ENCODE measurements at places on chromosomes 2 and 18.

DNA sequence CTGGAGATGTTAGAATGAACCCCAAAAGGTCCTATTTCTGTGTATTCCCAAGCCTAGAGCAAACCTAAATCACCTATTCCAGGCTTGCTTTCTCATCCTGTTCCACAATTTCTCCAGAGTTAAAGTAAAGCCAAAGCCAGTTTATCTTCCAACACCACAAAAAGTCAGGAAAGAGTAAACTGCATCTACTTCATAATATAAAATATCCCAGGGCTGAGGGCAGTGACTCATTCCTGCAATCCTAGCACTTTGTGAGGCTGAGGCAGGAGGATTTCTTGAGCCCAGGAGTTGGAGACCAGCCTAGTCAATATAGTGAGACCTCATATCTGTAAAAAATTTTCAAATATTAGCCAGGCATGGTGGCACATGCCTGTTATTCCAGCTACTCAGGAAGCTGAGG lies 241.4 kb downstream of the CDH20 start:
- no peak for DNase-seq

DNA sequence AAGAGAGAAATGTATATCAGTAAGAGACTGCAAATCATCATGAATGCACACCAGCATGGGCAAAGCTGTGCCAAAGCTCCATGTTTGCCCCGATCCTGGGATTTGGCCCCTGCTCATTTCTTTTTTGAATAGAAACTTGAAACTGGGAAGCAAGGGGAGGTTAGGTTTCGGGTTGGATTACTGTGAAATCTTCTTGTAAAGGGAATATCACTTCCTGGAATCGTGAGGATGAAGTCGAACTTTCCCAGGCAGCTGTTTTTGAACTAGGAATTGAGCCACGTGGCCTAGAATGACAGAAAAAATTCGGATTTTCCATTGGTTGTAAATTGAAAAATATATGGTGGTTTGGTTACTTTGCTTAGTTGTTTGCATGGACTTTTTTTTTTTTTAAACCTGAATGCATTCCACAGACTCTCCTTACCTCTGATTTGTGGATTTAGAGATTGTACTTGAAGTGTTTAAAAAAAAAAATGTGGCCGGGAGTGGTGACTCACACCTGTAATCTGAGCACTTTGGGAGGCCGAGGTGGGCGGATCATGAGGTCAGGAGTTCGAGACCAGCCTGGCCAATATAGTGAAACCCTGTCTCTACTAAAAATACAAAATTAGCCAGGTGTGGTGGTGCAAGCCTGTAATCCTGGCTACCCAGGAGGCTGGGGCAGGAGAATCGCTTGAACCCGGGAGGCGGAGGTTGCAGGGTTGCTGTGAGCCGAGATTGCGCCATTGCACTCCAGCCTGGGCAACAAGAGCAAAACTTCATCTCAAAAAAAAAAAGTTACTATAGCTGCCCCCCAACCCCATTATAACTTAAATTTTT lies 32.1 kb downstream of the GRHL1 start:
- no peak for DNase-seq

- no peak for DNase-seq
These were observed 50.3 kb upstream of the GAREM2 start for GRCh38 chr2:26122630-26123029.

DNA sequence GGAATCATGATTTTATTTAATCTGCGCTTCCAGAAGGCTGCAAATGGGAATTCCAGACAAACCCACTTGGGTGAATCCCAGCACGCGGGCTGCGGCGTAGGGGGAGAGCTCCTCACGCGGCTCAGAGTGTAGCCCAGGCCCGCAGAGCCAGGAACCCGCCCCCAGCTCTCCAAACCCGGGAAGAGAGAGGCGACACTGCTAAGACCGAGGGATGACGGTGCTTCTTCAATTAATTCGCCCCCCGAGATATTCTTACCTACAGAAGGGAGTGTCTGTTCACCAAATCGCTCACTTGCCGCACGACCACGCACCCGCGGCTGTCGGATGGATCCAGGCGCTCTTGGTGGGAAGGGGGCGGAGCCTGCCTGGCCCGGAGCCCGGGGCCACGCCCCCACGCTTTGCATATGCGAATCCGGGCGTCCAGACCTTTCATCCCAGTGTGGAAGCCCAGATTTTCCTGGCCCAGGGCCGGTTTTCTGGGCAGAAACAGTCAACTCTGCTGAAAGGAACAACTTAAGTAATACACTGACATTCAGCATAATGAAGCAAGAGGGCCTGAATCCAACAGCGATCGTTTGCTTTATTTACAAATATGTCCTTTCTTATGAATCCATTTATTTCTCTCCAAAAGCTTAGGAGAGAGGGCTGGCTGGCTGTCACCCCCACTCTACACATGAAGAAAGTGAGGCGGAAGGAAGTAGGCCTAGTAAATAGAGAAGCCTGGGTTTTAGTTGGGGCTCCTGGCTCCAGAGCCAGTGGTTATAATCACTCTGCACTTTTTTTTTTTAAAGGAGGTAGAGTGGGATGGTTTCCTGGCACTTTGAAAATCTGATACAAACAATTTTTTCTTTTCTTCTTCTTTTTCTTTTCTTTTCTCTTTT lies at the start of gene SLC19A3:
SLC19A3 (minus strand) TSS at position 342 of the 881 bp plus-strand sequence. CDS start 15,710 bp downstream, outside the sequence.
- DNase-seq: no peak

GRCh38 chr2:231565887-231566594 lies 26.6 kb upstream of the TEX44 start:
- no peak for DNase-seq

DNA sequence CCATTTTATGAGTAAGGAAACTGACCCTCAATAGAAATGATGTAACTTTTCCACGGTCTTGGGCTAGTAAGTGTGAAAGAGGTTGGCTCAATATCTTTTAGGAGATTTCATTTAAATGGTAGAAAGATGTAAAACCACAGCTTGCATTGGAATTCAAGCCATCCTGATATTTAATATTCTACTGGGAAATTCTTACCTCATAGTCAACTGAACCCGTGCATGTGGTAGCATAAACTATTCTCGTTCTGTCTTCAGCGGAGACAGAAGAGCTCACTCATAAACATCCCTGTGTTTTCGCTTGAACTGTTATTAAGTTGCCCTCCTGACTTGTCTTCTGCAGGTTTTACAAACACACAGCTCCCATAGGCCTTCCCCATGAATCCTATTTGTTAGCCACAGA lies 8.5 kb upstream of the SPATS2L start:
- DNase-seq: no peak

DNA sequence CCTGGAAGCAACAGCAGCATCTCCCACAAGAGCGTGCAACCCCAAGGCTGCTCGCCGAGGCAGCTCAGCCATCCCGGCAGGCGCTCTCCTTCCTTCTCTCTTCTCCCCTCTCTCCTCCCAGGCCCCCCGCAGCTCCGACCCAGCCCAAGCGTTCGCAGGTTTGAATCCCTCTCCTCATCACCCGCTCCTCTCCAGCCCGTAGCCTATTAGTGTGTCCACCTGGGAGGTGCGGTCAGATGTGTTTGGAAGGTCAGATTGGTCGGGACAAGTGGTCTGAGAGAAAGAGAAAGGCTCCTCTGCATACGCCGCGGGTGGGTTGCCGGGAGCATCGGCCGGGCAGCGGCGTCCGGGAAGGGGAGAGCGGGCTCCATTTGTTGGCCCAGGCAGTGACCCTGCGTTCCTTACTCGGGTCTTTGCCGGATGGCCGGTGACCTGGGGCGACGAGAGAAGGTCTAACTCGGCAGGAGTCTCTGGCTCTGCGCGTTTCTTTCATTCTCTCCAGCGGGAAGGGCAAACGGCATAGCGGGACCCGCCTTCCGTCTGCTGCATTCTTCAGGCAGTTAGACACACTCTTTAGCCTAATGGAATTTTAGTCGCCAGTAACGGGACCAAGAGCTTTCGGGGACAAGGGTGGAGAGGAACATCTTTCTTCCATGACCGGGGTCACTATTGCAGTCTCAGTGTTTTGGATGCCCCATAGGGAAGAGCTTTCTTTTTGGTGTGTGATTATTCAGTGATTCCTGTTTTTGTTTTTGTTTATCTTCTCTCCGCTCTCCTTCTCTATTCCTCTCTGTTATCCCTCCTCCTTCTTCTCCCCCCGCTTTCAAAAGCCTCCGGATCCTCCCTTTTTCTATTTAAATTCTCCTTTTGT lies 1.1 kb upstream of the TMEFF2 start:
- no peak for DNase-seq

- DNase-seq: no peak
These were observed 143.2 kb downstream of the MTCL1 start for GRCh38 chr18:8848541-8848940.

GRCh38 chr18:6547476-6547875 lies 132.8 kb upstream of the L3MBTL4 start:
- DNase-seq: no peak

GRCh38 chr2:231664727-231665126 lies 43.6 kb upstream of the PTMA start:
- peak; percentile 30 for DNase-seq

DNA sequence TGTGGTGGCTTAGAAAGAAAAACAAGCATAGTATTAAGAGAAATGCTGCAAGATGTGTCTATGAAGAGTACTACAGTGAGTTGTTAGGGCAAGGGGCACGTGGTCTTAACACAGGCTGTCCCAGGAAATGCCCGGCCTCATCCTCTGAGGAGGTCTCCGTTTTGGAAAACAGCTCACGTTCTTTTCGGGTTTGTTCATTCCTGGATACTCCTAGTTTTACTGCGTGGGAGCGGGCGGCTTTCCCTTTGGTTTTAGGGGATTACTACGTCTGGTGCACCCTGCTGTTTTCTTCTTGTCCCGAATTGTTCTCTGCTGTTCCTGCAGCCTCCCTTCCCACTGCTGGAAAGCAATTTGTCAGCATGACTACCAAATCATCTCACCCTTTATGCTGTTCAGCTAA lies 55.5 kb upstream of the RAB6D start:
- no peak for DNase-seq

DNA sequence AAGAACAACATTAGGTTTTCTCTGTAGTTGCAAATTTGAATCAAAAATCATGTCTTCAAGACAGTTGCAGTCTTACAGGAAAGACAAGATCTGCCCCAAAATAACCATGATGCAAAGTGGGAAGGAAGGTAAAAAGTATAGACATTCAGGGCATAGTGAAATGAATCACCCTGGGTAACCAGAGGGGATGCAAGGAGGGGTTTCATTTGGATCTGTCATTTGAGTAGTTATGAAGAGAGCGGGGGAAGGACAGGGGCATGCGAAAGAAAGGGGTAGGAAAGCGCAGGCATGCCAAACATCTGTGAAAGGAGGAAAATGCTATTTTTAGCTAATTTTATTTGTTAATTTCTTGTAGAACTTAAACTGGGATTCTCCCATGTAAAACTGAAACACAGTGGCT lies 219.1 kb upstream of the BOD1L2 start:
- DNase-seq: no peak

DNA sequence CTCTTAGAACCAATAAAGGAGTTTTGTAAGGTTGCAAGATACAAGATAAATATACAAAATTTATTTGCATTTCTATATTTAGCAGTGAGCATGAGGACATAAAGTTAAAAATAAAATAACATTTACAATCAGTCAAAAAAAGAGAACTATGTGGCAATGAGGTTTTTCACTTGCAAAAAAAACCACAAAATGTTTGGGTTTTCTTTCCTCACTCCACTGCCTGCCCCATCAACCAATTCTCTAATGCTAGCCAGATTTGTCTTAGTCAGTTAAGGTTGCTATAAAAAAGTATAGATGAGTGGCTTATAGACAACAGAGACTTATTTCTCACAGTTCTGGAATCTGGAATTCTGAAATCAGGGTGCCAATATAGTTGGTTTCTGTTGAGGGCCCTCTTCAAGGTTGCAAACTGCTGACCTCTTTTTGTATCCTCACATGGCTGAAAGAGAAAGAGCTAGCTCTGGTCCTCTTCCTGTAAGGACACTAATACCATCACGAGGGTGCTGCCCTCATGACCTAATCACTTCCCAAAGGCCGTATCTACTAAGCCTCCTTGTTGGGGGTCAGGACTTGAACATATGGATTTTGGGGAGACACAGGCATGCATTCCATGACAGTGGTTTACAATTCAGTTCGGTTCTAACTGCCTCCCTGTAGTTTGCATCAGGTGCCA lies 566.2 kb downstream of the GALR1 start:
- DNase-seq: no peak

GRCh38 chr18:8816220-8816619 lies 110.9 kb downstream of the MTCL1 start:
- DNase-seq: no peak

- no peak for DNase-seq
These were observed 13.2 kb upstream of the ITGAV start for GRCh38 chr2:186576614-186577013.

- no peak for DNase-seq
These were observed 5.3 kb downstream of the NRP2 start for GRCh38 chr2:205687641-205687956.

DNA sequence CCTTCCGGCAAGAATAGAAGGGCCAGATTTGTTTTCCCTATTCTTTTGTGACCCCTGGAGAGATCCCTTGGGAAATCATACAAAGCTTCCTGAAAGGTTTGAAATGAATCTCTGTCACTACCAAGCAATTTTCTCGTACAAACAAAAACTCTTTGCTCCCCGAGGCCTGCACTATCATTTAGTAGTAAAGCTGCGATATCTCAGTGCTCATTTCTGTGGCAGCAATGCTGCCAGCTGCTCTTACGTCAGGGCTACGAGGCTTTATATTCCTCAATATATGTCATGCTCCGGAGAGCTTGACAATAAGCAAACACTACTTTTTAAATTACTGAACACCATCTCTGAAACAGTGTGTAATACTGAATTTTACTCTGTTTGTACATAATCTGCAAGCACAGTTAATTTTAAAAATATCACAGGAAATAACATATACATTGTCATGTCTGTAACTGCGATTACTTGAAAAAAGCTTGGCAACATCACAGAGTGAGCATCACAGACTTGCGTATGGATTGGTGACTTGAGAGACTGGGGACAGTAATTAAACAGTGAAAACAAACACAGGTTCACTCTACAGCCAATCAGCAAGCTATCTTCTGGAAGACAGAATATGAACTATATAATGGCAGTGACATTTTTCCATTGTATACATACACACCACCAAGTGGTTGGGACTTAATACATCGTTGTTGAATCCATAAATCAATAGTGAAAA lies 403.3 kb upstream of the NETO1 start:
- DNase-seq: no peak

DNA sequence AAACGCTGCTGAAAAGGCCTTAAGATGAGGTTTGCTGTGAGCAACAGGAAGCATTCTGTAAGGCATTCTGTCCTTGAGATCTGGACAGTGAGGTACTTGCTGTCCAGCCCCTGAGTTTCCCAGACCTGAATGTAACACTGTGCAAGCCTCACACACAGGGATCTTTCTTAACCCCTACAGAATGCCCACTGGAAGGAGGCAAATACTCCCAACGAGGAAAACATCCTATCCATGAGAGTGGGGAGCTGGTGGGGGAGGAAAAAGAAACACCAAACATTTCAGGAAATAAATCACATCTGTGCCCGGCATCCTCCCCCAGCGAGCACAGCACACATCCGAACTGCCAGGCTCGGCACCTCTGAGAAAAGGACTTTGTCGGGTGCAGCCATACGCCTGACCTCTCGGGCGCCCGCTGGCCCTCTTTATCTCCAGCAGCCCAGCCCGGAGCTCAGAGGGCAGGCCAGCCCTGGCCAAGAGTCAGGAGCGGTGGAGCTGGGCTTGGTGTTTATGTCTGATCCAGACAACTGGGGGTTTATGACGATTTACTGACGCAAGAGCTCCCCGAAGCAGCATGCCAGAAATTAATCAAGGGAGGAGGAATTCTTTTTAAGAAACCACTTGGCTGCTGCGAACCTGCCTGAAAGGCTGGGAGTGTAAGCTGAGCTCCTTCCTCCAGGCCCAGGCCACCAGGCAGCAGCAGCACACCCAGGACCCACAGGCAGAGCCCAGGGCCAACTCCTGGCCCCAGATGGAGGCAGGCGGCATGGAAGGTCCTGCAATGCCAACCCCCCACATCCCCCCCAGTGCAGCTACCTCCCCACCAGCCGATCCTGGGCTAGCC lies 72.2 kb downstream of the HDAC4 start:
- peak; percentile 31 for DNase-seq

- DNase-seq: no peak
These were observed 188.7 kb upstream of the HNMT start for GRCh38 chr2:137775529-137775928.

All from hematopoietic multipotent progenitor cell treated with erythropoietin and hydrocortisone succinate and interleukin-3 and kit ligand, for 17 days (in vitro differentiated cells).